ENCODE measurements at places on chromosomes 7 and 10. TPM values are rescaled to one million over a fixed set of nuclear protein-coding genes. Genes with fewer than 3 reads are reported as not detected.
A peak's percentile ranks its signal among the peaks of the same experiment; 100 is the strongest.

GRCh38 chr10:8794860-8795259, 740.4 kb downstream of the GATA3 start:
- DNase-seq: no peak
- no peaks in the 10 kb centered on the region for H3K27me3 ChIP-seq
- no peak overlapping the region for H3K27ac ChIP-seq
- no peaks in the 10 kb centered on the region for H3K4me1 ChIP-seq
- H3K4me3 ChIP-seq: no peak overlapping the region

NEBL gene
- total RNA-seq: 86.4 TPM

LIPA gene
- total RNA-seq: 17.0 TPM

- peaks cover 10% of the 10 kb centered on the region for H3K27me3 ChIP-seq
- H3K4me3 ChIP-seq: no peak overlapping the region
- H3K27ac ChIP-seq: no peak overlapping the region
- no peaks in the 10 kb centered on the region for H3K36me3 ChIP-seq
- H3K4me1 ChIP-seq: no peaks in the 10 kb centered on the region
- no peak for DNase-seq
These were observed 184.3 kb downstream of the ADRA2A start for GRCh38 chr10:111261081-111261615.

AIFM2 gene
- total RNA-seq: 3.3 TPM

GPC2 gene
- 7.3 TPM for total RNA-seq

- no peaks in the 10 kb centered on the region for H3K36me3 ChIP-seq
- peaks cover 79% of the 10 kb centered on the region for H3K4me1 ChIP-seq
- DNase-seq: no peak
- peaks cover 4% of the 10 kb centered on the region for H3K27me3 ChIP-seq
- peak overlapping the region; percentile 13 for H3K27ac ChIP-seq
- H3K4me3 ChIP-seq: peak overlapping the region; percentile 28
These were observed 32.4 kb downstream of the UNC5B start for GRCh38 chr10:71244431-71245419.

Measured in suprapubic skin (tissue), 4 donors.